ENCODE measurements at places on chromosomes 12 and 14.

DNA sequence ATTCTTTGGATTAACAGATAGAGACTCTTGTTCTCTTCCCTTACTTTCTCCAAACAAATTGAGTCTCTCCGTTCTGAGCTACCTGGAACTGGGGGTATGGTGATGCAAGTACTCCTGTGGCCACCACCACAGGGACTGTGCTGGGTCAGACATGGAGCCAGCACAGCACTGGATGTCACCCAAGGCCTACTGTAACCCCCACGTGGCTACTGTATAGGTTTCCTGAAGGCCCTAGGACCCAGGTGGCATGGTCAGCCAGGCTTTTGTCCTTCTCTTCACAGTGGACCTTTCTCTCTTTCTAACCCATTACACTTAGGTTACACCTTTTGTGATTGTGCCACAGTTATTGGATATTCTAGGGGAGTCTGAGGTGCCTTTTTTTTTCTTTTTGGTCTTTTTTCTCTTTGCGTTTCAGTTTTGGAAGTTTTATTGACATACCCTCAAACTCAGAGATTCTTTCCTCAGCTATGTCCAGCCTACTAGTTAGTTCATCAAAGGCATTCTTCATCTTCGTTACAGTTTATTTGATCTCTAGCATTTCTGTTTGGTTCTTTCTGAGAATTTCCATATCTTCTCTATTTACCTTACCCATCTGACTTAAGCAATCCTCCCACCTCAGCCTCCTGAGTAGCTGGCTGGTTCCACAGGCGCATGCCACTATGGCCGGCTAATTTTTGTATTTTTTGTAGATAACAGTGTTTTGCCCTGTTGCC, 6.0 kb upstream of the KLHDC2 start:
- no peak for DNase-seq

GRCh38 chr12:24596768-24597388, 352.0 kb downstream of the BCAT1 start:
- DNase-seq = no peak

- no peak for DNase-seq
Observed at GRCh38 chr12:6323340-6323994, 13.0 kb downstream of the PLEKHG6 start.

GRCh38 chr14:61488417-61489401, 167.3 kb downstream of the PRKCH start:
- no peak for DNase-seq

DNA sequence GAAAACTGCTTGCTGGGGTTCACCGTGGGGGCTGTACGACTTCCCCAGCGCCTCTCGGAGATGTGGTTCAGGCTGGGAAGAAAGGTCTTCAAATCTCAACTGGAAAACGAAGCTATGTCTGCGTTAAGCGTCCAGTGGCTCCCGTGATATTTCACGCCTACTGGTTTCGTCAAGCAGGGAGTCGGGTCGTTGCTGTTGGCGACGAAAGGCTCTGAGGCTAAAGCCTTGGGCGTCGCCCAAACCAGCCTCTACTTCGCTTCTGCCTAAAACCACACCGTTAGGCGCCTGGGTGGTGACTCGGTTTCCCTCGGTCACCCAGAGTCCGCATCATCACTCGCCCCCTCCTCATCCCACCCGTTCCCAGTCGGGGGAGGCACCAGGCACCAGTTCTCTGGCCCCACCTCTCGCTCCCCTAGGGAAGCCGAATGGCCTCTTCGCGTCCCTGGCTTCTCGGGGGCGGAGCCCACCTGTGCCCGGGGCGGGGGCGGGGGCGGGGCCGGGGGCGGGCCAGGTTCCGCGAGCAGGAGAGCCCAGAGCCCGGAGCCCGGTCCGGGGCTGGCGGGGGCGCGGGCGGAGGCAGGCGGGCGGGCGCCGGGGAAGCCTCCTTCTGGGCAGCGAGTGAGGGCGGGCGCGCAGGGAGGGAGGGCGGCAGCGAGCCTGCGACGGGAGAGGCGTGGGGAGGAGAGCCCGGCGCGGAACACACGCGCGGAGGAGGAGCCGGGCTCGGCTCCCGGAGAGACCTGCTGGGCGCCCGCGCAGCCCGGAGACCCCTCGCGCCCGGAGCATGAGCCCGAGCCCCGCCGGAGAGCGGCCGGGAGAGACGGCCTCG, at the start of gene B4GALNT3:
TSS of gene B4GALNT3 (plus strand) at position 510 of the 829 bp plus-strand sequence. CDS start 438 bp downstream, outside the sequence.
- DNase-seq = no peak

DNA sequence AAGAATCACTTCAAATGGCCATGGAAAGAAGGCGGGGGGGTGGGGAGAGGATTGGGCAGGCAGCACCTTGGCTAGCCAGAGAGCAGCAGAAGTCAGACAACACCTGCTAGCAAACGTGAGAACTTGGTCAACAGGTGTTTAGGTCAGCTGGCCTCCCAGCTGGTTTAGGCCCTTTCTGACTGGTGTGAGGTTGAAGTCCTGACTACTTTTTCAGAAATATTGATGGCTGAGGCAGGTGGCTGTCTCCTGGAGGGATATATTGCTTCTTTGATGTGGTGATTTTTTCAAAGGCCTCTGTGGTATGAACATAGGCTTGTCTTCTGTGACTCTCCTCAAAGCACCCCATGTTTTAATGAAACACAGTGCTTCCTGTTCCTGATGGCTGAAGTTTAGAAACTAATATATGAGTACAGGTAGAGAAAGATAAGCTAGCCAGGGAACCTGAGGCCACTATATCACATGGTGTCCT, 238.2 kb upstream of the SSTR1 start:
- DNase-seq = no peak

- no peak for DNase-seq
Observed at GRCh38 chr12:47763481-47764346, 5.0 kb upstream of the RAPGEF3 start.

DNA sequence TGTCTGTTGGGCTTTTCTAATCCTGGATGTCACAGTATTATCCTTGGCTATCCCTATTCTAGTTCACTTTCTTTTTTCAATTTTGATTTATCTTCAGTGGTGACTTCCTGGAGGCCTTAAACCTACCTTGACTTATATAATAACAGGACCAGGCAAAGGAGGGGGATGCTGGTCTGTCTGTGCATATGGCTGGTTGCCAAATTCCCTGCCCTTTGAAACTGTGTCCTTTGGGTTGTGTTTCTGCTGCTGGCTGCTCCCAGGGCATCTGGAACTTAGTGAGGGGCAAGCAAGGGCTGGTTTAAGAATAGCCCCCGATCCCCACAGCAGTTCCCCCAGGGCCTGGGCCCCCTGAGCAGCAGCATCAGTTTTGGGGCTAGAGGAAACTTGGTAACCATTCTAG, 96.0 kb upstream of the MAX start:
- no peak for DNase-seq

DNA sequence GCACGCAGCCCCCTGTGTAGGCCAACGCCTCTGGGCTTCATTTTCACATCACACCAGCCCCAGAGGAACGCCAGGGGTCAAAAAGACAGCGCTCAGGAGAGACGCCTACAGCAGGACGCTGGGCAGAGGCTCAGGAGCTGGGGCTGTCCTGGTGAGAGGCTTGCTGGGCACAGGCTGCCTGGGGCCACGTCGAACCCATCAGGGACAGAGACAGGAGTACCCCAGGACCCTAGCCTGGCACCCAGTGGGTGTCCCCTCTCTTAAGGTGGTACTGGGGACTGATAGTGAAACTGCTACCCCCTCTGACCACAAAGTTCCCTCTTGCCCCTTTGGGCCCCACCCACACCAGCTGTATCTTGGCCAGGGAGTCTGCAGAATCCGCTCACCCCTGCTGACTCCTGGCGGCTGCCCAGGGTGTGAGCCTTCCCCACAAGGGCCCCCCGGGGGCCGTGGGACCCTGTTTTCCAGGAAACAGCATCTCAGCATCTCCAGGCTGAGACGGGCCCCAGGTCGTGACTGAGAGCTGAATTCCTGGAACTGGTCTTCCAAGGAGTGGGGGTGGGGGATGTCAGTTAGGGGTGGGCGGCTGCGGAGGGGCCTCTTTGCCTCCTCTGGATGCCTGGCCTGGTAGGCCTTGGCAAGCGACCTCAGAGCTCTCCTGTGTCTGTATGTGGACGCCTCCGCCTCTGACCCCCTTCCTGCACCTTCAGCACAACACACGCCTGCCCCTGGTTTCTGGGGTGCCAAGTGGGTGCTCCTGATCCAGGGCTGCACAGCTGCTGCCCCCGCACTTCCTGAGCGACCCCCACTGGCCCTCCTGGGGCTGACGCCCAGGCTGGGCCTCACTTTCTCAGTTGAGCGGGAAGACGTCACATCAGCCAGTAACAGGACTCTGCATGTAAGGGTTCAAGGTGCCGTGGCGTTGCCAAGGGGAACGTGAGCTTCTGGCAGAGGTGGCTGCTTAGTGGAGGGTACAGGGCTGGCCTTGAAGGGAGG, 321.9 kb upstream of the RTL1 start:
- peak; percentile 82 for DNase-seq

GRCh38 chr12:71799106-71799505, 40.5 kb upstream of the TBC1D15 start:
- DNase-seq = no peak

DNA sequence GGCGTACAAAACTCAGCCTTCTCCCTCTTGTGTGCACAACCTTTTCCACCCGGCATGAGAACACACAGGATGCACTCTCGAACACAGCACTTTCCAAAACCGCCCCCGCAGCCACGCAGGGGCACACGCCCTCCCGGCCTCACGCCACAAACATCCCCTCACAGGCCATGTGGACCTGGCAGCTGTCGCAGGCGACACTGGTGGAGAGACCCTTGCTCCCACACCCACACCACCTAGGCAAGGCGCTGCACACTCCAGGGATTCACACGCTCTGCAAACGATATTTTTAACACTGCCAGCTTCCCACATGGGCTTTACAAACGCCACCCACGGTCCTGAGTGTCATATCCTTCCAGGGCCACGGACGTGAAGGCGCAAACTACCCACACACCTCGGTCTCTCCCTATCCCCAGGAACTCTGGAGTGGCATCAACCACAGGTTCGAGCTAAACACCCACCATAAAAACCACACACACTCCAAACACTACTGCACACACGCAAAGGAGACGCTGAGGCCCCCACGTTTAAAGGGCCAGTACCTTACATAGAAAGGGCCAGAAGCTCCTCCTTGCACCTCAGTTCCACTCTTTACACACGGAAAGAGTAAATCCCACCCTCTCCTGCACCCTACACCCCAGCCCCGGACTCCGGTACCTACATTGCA, 12.4 kb upstream of the ITGB7 start:
- DNase-seq = no peak

DNA sequence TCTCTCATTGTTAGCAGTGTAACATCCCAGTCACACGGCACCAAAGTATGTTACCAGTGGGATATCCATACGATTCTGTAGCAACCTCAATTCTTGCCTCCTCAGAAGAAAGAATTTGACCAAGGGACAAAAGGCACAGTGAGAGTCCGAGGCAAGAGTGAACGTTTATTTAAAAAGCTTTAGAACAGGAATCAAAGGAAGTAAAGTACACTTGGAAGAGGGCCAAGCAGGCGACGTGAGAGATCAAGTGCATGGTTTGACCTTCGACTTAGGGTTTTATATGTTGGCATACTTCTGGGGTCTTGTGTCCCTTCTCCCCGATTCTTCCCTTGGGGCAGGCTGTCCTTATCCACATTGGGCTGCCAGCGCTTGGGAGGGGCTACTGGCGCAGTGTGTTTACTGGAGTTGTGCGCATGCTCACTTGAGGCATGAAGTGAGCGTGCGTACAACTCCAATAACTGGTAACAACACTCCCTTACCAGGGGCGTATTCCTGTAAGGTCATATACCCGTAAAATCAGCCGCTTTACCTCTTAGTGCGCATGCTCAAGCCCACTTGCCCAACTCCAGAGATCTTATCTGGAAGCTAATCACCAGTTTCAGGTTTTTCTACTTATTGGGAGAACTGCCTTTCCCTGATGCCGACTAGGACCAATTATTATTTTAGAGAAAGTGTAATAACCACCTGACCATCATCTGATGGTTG, 71.7 kb downstream of the FAR2 start:
- no peak for DNase-seq

- DNase-seq = no peak
Observed at GRCh38 chr14:75341620-75342019, 63.0 kb downstream of the FOS start.

GRCh38 chr14:25150401-25150800, 100.5 kb upstream of the STXBP6 start:
- no peak for DNase-seq

- no peak for DNase-seq
Observed at GRCh38 chr14:34436118-34436905, 25.7 kb downstream of the SPTSSA start.

- no peak for DNase-seq
Observed at GRCh38 chr14:71487941-71488340, 444.3 kb upstream of the RGS6 start.

GRCh38 chr14:76550534-76550933, 174.6 kb downstream of the ESRRB start:
- no peak for DNase-seq

GRCh38 chr12:79689477-79690141, 1.2 kb downstream of the PAWR start:
- no peak for DNase-seq

GRCh38 chr14:47057364-47057763, 405.8 kb upstream of the RPL10L start:
- DNase-seq = no peak

DNA sequence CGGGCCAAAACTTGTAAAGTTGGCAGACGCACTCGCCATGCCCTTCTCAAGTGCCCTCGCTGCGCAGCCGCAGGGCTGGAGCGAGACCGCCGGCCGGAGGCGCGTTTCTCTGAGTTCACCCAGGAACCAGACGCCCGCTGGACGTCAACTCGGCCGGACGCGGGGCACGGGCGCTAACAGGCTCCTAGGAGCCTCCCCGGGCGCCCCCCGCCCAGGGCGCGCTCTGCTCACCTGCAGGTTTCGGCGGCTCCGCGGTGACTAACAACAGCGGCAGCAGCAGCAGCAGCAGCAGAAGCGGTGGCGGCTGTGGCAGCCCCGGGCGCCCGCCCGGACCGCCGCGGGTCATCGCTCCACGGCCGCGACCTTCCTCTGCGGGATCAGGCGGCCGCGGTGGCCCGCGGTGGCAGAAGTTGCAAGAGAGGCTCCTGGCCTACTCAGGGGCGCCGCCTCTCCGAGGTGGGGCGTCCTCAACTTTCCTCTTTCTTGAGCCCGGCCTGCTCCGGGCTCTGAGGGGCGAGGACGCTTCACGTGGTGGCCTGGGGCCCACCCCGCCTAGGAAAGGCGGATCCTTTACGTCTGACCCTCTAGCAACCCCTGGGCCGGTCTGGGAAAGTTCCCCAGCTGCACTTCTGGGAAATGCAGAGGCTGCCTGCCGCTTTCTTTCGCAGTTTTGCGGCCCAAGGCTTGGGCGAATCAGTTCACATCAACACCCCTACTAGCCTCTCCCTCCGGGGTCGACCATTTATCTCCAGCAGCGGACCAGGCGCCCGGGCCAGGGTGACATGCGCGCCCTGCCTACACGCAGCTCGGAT, at the start of gene PLBD1:
TSS of gene PLBD1 (minus strand) at position 533 of the 812 bp plus-strand sequence. CDS start at position 346, 187 bp downstream.
- DNase-seq = peak; percentile 92
